Heart left ventricle (tissue), 16 donors: ENCODE measurements at places on chromosomes 1 and 21. TPM values are rescaled to one million over a fixed set of nuclear protein-coding genes. Genes with fewer than 3 reads are reported as not detected.

GRCh38 chr1:180160357-180160756 is 5.7 kb downstream of the QSOX1 start:
- no peak for DNase-seq

DNA sequence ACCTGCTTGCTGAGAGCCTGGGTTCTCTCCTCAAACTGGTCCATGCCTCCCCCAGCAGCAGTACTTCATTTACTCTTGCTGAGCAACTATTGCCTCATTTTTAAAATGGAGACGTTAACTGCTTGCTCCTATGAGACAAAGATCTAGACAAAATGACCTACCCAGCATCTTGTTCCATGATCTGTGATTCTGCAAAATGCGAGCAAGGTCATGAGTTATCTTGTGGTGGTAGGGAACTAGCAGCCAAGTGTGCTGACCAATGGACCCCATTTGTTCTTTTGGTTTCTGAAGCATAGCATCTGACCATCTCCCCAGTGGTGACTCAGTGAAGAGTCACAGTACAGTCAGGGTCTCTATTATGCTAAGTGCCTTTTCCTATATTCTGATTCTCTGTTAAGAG is 40.4 kb downstream of the TBX15 start:
- no peak for DNase-seq

GRCh38 chr1:18955131-18955440 is 1.4 kb downstream of the IFFO2 start:
- no peak for DNase-seq

GRCh38 chr1:46554597-46555381 is 3.3 kb upstream of the KNCN start:
- DNase-seq, result no peak

- no peak for DNase-seq
Measured at GRCh38 chr1:110559157-110559556, 40.2 kb upstream of the KCNA10 start.

DNA sequence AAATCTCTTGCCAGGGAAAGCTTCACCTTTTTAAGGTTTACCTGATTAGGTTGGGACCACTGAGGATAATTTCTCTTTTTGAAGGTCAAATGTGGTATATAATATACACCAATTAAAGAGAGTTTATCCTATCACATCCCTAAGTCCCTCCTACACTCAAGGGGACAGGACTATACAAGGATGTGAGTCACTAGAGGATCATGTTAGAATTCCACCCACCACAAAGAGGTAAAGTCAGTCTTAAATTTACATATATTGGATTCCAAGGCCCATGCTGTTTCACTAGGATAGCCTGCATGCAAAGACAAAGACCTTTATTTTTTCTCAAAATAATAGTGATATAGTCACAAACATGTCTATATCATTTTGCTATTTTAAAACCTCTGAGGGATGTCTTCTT is 164.4 kb downstream of the GIPC2 start:
- DNase-seq, result no peak

DNA sequence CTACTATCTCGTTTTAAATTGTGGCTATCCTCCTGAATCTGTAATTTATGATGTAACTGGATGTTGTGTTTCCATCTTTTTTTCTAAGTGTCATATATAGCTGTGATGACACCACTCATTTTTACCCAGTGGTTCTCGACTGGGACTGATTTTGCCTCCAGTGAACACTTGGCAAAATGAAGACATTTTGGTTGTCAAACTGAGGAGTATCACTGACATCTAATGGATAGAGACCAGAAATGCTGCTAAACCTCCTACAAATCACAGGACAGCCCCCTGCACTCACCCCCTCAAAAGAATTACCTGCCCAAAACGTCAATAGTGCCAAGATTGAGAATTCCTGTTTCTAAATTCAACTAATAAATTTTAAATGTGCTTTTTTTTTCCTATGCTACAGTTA is 1.9 kb downstream of the TRMT13 start:
- DNase-seq, result no peak

GRCh38 chr21:15224346-15225086 is 159.7 kb upstream of the NRIP1 start:
- DNase-seq, result no peak

The PRDM2 gene
- 36.3 TPM for total RNA-seq

The FMO5 gene
- total RNA-seq, result 1.5 TPM

The CFH gene
- 24.0 TPM for total RNA-seq

The DNALI1 gene
- 2.9 TPM for total RNA-seq

The HCRTR1 gene
- 0.21 TPM for total RNA-seq

The ARTN gene
- total RNA-seq, result not detected
